T-helper 17 cell (primary cell): ENCODE measurements at places on chromosomes 12 and 14. TPM values are rescaled to one million over a fixed set of nuclear protein-coding genes. Genes with fewer than 3 reads are reported as not detected.
A peak's percentile ranks its signal among the peaks of the same experiment; 100 is the strongest.

RNF31 gene
- 85.8 TPM for total RNA-seq

DIO3 gene
- total RNA-seq: not detected

GRIN2B gene
- not detected for total RNA-seq

VRTN gene
- total RNA-seq: not detected

RNASE1 gene
- total RNA-seq: not detected

GLT1D1 gene
- total RNA-seq: 1.2 TPM

PRICKLE1 gene
- 0.86 TPM for total RNA-seq

DNA sequence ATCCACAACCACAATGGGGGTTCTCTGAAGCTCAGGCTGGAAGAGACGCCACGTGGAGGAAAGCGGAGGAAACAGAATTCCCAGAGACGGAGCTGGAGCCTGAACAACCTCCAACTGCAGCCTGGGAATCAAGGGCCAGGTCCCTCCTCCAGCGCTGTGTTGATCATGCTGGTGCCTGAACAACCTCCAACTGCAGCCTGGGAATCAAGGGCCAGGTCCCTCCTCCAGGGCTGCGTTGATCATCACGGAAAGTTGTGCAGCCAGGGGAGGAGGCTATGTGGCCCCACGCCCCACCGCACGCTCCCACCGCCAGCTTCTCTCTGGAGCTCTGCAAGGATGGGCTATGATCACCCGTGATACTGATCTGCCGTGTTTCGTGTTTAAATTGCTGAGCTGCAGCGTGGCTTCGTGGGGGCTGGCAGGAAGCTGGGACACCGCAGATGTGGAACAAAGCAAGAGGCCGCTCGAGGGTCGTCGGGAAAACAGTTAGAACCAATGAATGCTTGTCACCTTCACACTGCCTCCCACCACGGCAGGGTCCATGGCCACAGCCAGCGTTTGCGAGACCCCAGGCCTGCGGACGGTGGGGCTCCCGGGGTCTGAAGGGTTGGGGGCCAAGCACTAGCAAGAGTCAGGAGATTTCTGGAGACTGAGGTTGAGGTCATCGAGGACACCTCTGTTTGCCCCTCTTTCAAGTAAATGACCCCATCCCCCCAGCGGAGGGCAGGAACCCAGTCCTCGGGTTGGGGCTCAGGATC lies 51.8 kb upstream of the FBRSL1 start:
- peak overlapping the region; percentile 56 for H3K27ac ChIP-seq
- H3K4me1 ChIP-seq: peaks cover 13% of the 10 kb centered on the region
- no peak for DNase-seq
- H3K27me3 ChIP-seq: no peaks in the 10 kb centered on the region
- peaks cover 2% of the 10 kb centered on the region for H3K36me3 ChIP-seq
- H3K4me3 ChIP-seq: peak overlapping the region; percentile 21

DNA sequence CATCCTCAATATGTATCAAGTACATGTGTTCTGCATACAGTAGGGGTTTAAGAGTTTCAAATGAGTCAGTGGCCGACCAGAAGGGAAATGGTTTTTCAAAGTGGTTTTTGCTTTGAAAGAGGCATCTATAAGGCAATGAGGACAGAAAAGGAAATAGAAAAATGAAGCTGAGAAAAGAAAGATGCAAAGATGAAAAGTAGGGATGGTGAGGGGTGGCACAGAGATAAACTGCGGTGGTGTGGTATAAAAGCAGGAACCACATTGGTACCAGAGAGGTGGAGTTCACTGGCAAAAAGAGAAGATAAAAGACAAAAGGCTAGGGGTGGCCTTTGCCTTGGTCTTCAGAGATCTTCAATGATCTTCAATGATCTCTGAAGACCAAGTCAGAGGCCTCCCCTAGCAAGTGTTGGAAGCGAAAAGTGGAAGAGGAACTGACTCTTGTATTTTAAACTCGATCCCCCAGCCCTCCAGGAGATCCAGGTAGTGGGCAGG lies 144.0 kb upstream of the KRR1 start:
- no peak for DNase-seq
- H3K4me3 ChIP-seq: no peak overlapping the region
- H3K27me3 ChIP-seq: no peaks in the 10 kb centered on the region
- H3K36me3 ChIP-seq: peaks cover 3% of the 10 kb centered on the region
- H3K4me1 ChIP-seq: peaks cover 6% of the 10 kb centered on the region

DNA sequence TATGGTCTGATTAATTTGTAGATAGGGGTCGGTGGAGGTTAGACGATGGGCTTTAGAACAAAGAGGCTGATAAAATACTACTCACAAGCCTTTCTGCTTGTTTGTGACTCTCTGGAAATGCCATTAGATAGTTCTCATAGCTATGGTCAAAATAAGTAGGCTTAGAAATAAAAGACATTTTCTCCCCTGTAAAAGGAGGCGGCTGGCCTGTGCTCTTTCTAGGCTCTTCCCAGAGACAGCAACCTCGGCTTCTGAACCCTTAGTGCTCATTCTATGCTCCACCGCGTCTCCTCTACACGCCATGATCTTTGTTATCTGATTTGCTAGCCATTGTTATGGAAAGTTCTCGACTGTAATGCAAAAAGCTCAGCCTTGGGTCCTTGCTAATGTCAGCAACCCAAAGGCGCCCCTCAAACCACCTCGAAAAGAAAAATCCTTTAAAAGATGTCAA lies 64.5 kb downstream of the CRADD start:
- DNase-seq: no peak
- peak overlapping the region; percentile 97 for H3K27ac ChIP-seq
- no peaks in the 10 kb centered on the region for H3K36me3 ChIP-seq
- peaks cover 44% of the 10 kb centered on the region for H3K4me1 ChIP-seq
- peak overlapping the region; percentile 93 for H3K4me3 ChIP-seq

GRCh38 chr14:69244946-69245345 lies 15.0 kb upstream of the GALNT16 start:
- H3K27ac ChIP-seq: no peak overlapping the region
- no peaks in the 10 kb centered on the region for H3K36me3 ChIP-seq
- no peak for DNase-seq
- H3K4me3 ChIP-seq: no peak overlapping the region
- H3K4me1 ChIP-seq: peaks cover 4% of the 10 kb centered on the region

GRCh38 chr14:91372671-91373495 lies 44.7 kb downstream of the CCDC88C start:
- peak overlapping the region; percentile 80 for H3K4me3 ChIP-seq
- peaks cover 81% of the 10 kb centered on the region for H3K4me1 ChIP-seq
- no peak for DNase-seq
- H3K27ac ChIP-seq: peak overlapping the region; percentile 100
- H3K27me3 ChIP-seq: no peaks in the 10 kb centered on the region
- H3K36me3 ChIP-seq: peaks cover 1% of the 10 kb centered on the region

- no peak overlapping the region for H3K27ac ChIP-seq
- no peaks in the 10 kb centered on the region for H3K27me3 ChIP-seq
- H3K4me3 ChIP-seq: no peak overlapping the region
- peaks cover 8% of the 10 kb centered on the region for H3K4me1 ChIP-seq
These were observed 11.2 kb upstream of the GNPNAT1 start for GRCh38 chr14:52802597-52802996.

- H3K4me1 ChIP-seq: peaks cover 2% of the 10 kb centered on the region
- DNase-seq: no peak
- H3K36me3 ChIP-seq: no peaks in the 10 kb centered on the region
- H3K27ac ChIP-seq: no peak overlapping the region
These were observed 31.9 kb upstream of the OSBPL8 start for GRCh38 chr12:76591476-76591875.

DNA sequence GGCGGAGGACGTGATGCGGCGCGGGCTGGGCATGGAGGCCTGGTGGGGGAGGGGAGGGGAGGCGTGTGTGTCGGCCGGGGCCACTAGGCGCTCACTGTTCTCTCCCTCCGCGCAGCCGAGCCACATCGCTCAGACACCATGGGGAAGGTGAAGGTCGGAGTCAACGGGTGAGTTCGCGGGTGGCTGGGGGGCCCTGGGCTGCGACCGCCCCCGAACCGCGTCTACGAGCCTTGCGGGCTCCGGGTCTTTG lies 303 bp downstream of the GAPDH start:
- H3K27me3 ChIP-seq: no peaks in the 10 kb centered on the region
- peaks cover 9% of the 10 kb centered on the region for H3K36me3 ChIP-seq
- peak overlapping the region; percentile 97 for H3K4me3 ChIP-seq
- no peak for DNase-seq
- H3K4me1 ChIP-seq: peaks cover 39% of the 10 kb centered on the region

DNA sequence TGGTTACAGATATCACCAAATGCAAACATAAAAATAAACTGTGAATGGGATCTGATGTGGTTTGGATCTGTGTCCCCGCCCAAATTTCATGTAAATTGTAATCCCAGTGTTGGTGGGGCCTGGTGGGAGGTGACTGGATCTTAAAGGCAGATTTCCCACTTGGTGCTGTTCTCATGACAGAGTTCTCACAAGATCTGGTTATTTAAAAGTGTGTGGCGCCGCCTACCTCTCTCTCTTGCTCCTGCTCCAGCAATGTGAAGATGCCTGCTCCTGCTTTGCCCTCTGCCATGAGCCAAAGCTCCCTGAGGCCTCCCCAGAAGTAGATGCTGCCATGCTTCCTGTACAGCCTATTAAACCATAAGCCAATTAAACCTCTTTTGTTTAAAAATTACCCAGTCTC lies 47.8 kb downstream of the SLC25A21 start:
- DNase-seq: no peak
- no peak overlapping the region for H3K4me3 ChIP-seq
- no peaks in the 10 kb centered on the region for H3K27me3 ChIP-seq
- no peaks in the 10 kb centered on the region for H3K4me1 ChIP-seq
- no peaks in the 10 kb centered on the region for H3K36me3 ChIP-seq

- no peak overlapping the region for H3K4me3 ChIP-seq
- no peak for DNase-seq
- H3K36me3 ChIP-seq: peaks cover 2% of the 10 kb centered on the region
- H3K4me1 ChIP-seq: peaks cover 2% of the 10 kb centered on the region
- H3K27me3 ChIP-seq: peaks cover 26% of the 10 kb centered on the region
- no peak overlapping the region for H3K27ac ChIP-seq
These were observed 29.7 kb downstream of the FRMD6 start for GRCh38 chr14:51681411-51681810.

DNA sequence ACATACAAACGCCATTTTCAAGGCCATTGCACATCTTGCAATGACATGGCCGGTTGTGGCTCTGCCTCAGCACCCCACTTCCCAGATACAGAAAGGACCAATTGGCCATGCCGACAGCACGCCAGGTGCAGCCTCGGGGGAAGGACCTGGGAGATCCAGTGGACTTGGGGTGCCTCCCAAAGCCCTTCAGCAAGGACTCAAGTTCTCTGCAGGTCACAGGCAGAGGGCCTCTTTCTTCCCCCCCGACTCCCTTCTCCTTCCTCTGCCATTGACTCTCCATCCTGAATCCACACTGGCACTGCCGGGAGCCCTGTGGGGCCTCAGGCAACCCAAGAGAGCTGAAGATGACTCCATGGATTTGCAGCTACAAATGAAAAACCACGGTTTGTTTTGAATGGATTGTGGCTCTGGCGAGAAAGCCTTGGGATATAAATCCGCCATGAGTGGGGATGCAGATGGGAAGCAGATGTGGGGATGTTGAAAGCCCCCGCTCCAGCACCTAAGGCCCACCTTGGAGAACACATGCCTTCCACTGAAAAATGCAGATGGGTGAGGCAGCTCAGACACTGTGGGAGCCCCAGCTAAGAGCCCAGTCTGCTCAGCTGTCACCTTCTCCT lies 35.1 kb upstream of the LTBP2 start:
- no peak overlapping the region for H3K4me3 ChIP-seq
- no peaks in the 10 kb centered on the region for H3K36me3 ChIP-seq
- no peak for DNase-seq

DNA sequence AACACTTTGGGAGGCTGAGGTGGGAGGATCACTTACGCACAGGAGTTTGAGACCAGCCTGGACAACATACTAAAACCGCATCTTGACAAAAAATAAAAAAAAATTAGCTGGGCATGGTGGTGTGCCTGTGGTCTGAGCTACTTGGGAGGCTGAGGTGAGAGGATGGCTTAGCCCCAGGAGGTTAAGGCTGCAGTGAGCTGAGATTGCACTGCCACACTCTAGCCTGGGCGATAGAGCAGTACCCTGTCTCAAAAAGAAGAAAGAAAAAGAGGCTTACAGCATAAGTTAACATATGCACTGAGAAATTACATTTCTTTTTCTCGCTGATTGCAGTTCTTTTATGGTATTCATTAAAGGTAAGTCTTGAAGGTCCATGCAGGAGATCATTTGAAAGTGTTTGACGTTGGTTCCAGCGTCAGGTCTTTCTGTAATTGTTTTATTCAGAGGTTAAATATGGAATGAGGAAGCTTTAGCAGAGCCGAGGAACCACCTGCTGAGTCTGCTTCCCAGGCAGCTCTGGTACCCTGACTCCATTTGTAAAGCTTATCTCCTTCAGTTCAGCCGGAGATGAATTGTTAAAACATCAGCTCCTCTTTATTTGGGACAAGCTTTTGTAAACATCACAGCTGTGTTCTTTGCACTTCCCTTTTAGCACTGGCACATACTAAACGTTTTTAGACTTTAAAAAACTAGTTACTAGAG lies 18.5 kb downstream of the SFSWAP start:
- no peaks in the 10 kb centered on the region for H3K27me3 ChIP-seq
- no peak overlapping the region for H3K4me3 ChIP-seq
- H3K36me3 ChIP-seq: peaks cover 3% of the 10 kb centered on the region
- H3K4me1 ChIP-seq: peaks cover 2% of the 10 kb centered on the region
- peak overlapping the region; percentile 6 for H3K27ac ChIP-seq

DNA sequence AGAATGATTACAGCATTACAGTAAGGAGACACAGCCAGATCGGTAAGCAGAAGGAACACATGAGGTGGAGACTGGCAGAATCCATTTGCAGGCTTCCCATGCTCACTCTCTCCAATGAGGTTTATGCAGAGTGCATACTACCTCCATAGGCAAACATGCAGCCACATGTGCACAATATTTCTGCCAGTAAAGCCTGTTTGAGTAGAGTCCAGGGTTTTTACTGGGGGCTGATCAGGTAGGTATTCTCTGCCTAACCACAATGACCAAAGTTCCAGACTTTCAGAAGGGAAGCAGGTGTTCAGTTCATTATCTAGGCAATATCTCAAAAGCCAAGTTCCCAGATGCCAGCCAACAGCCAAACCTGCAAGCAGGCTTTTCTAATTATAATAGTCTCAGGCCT lies 31.1 kb downstream of the INTS13 start:
- no peaks in the 10 kb centered on the region for H3K27me3 ChIP-seq
- DNase-seq: no peak
- H3K4me3 ChIP-seq: no peak overlapping the region
- peaks cover 18% of the 10 kb centered on the region for H3K36me3 ChIP-seq

DNA sequence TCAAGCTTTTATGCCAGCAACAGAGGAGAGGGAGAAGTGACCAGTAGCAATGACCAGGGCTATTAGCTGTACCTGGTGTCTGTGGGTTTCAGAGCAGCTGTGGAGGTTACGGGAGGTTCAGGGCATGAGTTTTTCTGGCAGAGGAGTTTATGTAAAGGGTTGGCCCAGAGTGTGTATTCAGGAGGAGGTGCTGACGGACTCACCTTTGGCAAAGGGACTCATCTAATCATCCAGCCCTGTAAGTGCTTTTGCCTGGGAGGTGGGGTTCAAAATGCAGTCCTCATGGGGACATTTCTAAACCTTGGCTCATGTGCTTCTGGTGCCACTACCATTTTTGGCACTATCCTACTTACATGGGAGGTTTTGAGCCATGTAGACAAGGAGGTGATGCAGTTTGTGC lies 95.3 kb downstream of the DAD1 start:
- peak overlapping the region; percentile 87 for H3K4me3 ChIP-seq
- H3K4me1 ChIP-seq: peaks cover 14% of the 10 kb centered on the region
- no peak for DNase-seq
- peak overlapping the region; percentile 100 for H3K27ac ChIP-seq
- H3K36me3 ChIP-seq: peaks cover 5% of the 10 kb centered on the region
